ENCODE measurements at places on chromosomes 6 and 20.

DNA sequence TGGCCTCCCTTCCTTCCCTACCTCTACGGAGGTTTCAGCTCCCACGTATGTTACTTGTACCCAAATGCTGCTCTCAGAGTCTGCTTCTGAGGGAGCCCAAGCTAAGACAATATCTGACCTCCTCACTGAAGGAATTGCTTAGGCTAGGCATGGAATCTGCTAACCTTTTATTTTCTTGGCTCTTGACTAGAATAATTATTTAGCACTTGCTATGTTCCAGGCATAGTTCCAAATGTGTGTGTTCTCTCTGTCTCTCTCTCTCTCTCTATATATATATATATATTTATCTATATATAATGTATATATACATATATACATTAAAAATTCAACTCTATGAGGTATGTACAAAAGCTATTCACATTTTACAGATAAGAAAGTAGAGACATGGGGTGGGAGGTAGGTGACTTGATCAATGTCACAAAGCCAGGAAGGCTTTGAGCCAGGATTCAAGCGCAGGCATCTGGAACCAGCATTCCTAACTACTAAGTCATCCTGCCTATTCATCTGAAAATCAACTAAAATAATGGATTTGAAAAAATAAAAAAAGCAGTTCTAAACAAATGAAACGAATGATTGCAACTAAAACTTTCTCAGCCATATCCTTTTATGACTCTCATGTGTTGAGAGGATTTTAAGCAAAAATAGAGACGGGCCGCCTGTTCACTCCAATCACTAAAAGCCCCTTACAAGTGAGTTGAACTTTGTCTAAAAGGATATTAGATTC, 189.7 kb upstream of the JAG1 start:
- no peak for DNase-seq

GRCh38 chr6:118318648-118319047, 229.4 kb upstream of the PLN start:
- DNase-seq, result no peak

- no peak for DNase-seq
Measured at GRCh38 chr20:32749914-32750637, 6.8 kb upstream of the COMMD7 start.

DNA sequence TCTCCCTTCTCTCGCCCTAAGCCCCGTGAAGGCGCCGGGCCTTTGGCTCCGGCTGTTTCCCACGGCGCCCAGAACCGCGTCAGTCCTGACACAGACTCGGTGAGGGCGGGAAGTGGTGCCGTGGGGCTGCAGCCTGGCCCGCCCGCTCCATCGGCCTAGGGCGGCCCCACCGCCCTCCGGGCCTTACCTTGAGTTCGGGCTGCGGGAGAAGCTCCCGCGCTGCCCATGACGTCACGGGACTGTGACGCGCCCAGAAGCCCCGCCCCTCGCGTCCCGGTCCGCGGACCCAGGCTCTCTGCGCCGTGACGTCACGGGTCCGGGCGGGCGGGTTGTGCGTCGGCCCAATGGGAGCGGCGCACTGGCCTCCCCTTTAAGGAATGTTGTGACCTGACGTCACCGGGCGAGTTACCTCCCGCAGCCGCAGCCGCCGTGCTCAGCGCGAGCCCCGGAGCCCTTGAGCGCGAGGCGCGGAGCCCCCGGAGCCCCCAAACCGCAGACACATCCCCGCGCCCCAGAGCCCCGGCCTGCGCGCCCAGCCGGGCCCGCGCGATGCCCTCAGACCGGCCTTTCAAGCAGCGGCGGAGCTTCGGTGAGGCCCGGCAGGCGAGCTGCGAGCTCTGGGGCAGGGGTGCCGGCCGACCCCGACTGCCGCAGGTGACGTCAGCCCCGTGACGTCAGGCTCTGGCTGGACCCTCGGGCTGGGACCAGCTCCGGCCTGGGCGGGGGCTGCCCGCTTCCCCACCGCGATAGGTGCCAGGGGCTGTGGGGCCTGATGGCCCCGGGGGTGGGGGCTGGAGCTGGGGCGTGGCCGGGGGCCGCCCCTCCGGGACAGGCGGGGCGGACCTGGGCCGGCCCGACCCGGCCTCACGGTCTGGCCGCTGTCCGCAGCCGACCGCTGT, at the start of gene MAP1LC3A:
Gene MAP1LC3A (plus strand): TSS at position 399 of the 899 bp plus-strand sequence. CDS start 151 bp downstream, at position 550.
- peak; percentile 95 for DNase-seq
